ENCODE measurements at places on chromosomes 3 and 15. TPM values are rescaled to one million over a fixed set of nuclear protein-coding genes. Genes with fewer than 3 reads are reported as not detected.

DNA sequence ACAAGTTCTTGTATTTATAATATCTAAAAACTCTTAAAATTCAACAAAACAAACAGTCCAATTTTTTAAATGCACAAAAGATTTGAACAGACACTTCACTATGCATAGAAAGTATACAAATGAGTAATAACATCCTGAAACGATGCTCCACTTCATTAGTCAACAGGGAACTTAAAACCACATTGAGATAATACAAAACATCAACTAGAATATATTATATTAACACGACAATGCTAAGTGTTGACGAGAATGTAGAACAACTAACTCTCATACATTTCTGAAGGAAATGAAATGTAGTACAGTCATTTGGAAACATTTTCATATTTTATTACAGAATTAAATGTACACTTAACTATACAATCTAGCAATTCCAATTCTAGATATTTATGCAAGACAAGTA lies 93.4 kb downstream of the IGSF11 start:
- DNase-seq, result no peak

DNA sequence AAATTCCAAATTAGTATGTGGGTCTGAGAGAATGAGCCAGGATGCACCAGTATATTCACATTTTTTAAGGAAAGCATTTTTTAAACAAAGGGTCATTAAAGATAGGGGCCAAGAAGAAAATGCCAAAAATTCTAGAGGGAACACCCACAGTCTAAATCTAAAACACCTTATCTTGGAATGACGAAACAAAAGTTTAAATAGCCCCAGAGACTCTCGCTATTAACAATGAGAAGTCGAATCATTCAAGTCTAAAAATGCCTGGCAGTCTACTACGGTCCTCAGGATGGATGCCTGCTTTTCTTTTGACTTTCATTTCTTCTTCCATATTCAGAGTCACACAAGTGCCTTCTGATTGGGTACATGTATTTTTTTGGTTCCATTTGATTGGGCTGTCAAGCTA lies 66.3 kb downstream of the SSUH2 start:
- no peak for DNase-seq

DNA sequence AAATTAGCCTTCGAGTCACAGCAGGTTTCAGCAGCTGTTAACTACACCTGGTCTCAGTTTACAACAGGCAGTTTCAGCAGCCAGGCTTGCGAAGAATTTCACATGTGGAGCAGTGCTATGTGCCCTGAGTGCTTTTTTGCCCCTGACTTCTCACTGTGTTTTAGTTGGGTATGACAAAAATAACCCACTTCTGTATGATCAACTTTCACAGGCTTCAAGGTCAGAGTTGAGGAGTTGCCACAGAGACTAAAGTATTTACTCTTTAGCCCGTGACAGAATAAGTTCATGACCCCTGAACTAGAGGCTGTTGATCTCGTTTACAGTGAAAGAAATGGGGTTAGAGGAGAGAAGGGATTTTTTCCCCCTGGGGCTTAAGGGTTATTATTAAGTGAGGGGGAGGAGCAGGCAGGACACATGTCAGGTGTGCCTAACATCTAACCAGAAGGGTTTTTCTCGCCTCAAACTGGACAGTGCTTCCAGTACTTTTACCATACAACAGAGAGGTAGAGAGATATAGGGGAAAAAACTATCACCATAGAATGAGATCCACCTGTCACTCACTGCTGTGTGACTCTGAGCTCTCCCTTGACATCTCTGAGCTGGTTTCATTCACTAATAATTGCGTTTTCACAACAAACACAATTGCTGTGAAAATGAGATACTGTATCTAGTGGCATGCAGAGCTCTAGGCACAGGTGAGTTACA lies 14.0 kb upstream of the TOPBP1 start:
- DNase-seq, result no peak

DNA sequence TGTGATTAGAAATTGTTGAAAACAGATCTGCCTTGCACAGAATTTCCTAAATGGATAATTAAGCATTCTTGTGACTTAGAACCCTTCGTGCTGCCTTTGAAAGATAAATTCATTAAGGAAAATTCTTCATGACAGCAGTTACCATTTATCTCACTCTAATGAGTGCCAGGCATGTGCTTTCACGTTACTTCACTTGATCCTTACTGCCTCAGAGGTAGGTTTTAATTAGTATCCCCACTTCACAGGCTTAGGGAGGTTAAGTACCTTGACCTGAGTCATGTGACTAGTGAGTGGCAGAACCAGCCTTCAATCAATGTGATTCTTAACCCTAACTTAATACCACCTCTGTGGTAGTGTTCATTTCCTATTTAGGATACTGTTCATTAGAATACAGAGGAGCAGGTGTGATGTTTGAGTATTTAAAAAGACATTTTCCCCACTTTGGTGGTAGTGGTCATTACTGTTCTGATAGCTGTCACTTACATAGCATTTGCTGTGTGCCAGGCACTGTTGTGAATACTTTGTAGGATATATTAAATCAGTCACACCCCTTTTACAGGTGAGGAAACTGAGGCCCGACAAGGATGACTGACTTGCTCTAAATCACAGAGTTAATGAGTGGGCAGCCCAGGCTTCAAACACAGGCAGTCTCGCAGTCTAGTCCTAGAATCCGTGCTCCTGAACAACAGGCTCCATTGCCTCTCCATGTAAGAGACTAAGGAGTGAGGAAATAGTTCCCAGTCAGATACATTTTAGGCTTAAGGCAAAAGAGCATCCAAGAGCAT lies 57.9 kb downstream of the RLBP1 start:
- no peak for DNase-seq

GTF2A2 gene
- 82.9 TPM for total RNA-seq

KCNH8 gene
- total RNA-seq, result 7.1 TPM

DNA sequence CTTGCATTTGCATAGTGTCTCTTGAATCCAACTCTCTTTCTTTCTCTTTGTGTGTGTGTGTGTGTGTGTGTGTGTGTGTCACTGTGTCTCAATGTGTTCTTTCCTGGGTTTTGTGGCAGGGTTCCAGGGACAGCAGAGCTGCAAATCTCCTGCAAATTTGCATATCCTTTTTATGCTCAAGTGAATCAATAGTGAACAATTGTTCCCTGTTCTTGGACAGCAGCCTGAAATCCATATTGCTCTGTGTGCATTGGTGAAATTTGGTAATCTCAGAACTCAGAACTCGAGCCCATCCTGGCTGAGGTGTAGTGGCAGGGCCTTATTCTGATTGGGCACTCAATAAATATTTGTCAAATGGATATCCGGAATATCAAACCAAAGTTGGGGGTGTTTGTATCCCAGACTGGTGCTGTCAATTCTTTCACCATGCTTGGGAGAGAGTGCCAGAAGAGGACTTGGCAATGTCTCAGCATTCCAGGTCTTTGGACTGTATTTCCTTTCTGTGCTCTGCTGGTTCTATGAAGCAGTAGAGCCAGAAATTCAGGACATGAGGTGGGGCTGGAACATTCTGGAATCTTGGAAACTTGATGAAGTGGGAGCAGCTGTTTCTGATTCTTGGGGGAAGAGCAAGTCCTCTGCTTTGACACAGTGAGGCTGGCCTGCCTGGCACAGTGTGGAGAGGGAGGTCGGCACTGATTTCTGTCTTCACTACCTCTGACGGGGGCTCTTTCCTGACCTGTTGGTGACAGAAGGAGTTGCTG lies 380.6 kb upstream of the C2CD4B start:
- peak; percentile 59 for DNase-seq

DNA sequence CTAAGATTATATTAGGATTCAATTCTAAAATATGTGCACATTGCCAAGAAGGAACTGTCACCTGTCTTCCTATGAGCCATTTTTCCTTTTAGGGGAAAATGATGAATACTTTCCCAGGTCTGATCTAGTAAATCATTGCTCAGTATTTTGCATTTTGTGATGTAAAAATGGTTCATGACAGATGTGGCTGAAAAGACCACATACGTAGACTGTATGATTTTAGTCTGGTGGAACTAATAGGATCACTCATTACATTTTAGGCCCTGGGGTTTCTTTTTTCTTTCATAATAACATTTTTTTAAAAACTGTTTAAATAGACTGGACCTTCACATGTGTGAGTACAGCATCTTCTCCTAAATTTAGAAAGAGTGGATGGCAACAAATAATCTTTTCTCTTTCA lies 201.7 kb upstream of the MLF1 start:
- no peak for DNase-seq

- no peak for DNase-seq
Measured at GRCh38 chr3:49410846-49411534, 786 bp downstream of the RHOA start.

DNA sequence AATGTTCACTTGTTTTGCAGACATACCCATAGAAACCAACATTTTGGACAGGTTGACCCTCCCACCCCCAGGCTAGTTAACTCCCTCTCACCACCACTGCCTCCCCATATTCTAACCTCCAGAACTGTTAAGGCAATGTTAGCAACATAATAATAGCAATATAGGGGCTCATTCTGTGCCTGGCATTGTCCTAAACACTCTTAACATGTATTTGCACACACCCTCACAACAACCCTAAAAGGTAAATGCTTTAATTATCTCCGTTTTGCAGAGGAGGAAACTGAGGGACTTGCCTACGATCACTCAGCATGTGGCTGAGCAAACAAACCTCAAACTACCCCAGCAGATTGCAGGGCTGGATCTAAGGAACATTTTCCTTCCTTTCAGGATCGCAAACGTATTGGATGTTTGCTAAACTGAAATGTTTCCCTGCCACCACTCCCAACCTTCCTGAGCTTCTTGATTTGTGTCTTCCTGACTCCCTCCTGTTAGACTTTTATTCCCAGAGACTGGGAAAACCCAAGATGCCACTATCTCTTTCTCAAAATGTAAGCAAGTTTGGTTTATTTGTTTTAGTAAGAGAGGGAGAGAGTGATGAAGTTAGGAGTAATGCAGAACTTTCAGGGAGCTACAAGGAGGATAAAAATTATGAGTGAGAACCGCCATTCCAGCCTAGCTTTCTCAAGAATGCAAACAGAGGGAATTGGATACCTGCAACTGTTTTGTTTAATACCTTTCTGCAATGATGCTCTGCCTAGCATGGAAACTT lies 1.3 kb downstream of the SCG5 start:
- DNase-seq, result no peak

RASL12 gene
- 75.2 TPM for total RNA-seq

DNA sequence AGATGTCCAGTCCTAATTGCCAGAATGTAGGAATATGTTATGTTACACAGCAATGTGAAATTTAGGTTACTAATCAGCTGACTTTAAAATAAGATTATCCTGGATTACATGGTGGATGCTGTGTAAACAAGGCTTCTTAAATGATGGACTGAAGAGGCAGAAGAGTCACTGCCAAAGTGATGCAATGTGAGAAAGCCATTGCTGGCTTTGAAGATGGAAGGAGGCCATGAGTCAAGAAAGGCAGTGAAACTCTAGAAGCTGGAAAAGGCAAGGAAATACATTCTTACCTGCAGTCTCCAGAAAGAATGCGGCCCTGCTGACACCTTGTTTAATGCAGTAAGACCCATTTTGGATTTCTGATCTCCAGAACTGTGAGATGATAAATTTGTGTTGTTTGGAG lies 179.1 kb upstream of the ZPLD1 start:
- DNase-seq, result no peak

- peak; percentile 74 for DNase-seq
Measured at GRCh38 chr3:188948281-188948996, 223.3 kb upstream of the TPRG1 start.

- DNase-seq, result no peak
Measured at GRCh38 chr15:95175914-95176658, 944.7 kb downstream of the MCTP2 start.
